ENCODE measurements at places on chromosomes 2 and 18.

DNA sequence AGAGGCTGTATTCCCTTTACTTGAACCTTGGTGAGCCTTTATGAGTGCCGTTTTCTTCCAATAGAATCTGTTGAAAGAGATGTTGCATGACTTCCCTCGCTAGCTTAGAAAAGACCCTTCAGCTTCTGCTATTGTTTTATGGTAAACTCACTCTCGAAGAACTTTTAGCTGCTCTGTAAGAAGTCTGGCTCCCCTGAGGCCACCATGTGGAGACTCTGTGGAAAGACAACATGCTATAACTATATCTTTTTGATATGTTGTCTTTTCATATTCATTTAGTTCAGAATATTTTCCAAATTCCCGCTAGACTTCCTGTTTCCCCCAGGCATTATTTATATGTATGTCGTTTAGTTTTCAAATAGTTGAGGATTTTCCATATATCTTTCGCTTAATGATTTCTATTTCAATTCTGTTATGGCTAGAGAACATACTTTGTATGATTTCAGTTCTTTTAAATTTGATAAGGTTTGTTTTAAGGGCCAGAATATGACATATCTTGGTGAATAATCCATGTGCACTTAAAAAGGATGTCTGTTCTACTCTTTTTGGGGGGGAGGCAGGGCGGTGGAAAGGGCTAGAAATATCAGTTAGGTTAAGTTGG lies 64.1 kb downstream of the PTPN4 start:
- no peak for DNase-seq

DNA sequence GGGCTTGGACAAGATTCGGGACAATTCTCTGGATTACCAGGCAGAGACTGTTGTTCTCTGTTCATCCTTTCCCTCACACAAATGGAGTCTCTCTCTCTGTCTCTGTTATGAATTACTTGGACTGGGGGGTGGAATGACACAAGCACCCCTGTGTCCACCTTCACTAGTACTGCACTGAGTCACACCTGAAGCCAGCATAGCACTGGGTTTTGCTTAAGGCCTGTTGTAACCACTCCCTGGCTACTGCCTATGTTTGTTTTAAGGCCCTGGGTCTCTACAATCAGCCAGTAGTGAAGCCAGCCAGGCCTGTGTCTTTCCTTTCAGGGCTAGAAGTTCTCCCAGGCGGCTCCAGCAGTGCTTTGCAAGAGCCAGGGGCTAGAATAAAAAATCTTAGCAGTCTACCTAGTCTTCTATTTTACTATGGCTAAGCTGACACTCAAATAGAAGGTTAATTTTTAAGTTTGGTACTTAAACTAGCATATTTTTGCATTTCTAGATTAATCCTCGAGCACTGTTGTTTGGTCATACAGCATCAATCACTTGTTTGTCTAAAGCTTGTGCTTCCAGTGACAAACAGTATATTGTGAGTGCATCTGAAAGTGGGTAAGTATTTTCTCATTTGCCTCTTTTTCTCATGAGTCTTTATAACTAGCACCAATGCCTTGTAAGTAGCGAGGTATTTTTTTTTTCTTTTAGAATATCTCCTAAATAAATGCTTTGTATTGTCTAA lies 27.8 kb downstream of the WDR7 start:
- no peak for DNase-seq

- DNase-seq: no peak
Observed at GRCh38 chr2:96146153-96146880, 1.1 kb upstream of the DUSP2 start.

DNA sequence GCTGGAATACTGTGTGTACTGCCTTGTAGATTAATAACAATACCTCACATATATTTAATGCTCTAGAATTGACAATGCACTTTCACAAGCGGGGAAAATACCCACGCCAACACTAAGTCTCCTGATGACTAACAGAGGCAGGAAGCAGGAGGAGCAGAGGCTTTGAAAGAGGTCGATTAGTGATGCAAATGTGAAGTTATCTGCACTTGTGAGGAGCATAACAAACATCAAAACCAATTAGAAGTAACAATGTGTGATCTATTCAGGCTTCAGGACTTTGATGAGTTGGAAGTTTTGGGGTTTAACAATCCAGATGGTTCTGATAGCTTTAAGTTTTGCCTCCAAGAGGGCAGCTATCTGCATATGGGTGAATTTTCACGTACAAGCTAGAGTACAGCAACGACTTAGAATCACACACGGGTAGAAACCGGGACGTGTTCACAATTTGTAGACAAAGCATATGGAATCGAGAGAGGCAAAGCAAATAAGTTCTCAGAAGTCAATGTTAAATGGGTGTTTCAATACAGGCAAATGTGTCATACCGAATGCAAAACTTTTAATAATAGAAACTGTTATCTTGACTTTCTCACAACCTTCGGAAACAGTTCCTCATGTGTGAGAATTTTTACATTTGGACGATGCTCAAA lies 114.5 kb downstream of the METTL8 start:
- peak; percentile 67 for DNase-seq

DNA sequence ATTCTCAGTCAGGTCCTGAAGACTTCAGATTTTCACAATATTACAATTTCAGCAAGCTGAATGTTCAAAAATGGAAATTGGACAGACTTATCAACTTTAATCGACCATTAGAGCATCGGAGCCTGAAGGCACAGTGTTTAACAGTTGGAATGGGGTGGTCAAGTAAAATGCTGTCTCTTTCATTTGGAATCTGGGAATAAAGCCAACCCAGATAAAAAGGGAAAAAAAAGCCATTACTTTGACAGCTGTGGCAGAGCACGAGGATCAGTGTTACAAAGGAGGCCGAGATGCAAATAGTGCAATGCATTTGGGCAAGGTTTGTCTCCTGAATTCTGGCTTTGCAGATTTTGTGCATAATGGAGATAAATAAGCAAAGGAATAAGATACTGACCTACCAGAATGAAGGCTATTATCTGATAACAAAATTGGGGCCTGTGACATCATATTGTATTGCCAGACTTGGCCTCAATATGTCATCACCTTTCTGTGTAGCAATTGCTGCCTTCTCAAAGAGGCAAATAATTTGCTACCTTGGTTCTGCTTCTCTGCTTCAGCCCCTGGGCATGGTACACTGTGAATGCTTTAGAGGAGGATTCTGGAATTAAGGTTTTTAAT lies 277.5 kb upstream of the KLHL29 start:
- no peak for DNase-seq

DNA sequence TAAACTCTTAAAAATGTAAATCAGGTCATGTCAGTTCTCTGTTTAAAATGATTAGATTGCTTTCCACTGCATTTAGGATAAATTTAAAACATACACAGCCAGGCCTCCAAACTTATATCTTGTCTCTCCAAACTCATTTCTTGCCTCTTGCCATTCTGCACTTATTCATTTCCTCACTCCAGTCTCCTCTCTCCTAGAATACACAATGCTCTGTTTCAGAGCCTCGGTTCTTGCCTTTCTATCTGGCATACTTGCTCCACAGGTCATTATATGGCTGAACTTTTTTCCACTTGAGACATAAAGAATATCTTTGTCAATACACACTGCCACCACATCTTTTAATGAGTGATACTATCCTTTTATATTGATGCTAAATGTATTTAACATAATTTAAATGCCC lies 10.5 kb upstream of the UGP2 start:
- DNase-seq: no peak

DNA sequence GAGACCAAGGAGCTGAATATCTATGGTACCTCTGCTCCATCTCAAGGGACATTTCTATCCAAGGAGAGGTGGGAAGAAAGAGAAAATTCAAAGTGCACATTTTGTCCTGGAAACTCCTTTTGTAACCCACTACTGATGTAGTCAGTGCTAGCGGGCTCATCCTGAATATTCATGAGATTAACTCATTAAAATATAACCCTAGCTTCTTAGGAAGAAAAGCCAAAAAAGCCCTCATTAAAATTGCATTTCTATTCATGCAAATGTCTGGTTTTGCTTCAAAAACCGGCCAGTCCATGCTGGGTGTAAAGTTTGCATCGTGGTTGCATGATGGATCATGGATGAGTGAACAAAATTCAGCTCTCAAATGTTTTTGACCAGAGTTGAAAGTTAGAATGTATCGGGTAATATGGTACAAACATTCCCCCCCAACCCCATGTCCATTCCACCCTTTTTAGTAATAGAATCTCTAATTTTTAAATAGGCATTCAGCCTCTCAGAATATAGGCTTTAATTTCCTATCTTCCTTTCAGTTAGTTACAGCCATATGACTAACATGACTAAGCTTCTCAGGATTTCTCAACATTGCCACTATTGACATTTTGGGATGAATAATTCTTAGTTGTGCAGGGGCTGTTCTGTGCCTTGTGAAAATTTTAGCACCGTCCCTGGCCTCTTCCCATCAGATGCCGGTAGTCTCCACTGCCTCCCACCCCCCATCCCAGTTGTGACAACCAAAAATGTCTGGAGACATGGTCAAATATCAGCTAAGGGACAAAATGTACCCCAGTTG lies 104.2 kb upstream of the RND3 start:
- no peak for DNase-seq

DNA sequence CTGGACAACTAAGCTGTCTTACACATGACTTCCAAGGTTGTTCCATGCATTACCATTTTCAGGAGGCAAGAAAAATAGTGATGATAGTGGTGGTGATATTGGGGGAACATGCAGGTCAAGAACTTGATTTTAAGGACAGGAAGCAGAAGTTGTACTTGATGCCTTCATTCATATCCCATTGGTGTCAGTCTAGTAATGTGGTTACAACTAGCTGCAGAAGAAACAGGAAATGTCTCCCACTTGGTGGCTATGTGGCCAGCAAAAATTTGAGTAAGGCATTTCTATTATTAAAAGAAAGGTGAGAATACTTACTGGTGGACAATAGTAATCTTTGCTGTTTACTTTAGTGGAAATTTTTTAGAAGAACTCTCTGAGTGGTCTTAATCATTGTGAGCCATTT lies 103.4 kb downstream of the ALMS1 start:
- no peak for DNase-seq
